ENCODE measurements at places on chromosomes 7 and 10.

DNA sequence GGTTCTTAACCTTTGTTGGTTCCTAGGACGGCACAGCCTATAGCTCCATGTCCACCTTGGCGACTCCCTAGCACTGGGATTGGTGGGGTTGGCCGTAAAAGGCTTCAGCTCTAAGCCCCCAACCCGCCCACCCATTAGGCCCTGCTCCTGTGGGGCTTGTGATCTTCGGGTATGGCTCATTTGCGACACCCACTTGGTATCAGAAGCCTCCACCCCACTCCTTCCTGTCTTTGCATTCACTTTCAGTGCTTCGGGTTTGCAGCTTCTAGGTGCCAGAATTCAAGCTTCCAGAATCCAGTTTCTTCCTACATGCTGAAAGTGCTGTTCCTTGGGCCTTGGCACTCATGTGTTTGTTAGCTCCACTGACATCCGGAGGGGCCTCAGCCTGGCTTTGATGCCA, 39.5 kb downstream of the HABP2 start:
- H3K4me1 ChIP-seq = no peaks in the 10 kb centered on the region
- H3K27me3 ChIP-seq = 0 out of 2 replicates have a peak, but pooled peaks cover 3% of the 10 kb centered on the region

GRCh38 chr10:130954326-130954905, 357.1 kb downstream of the TCERG1L start:
- H3K36me3 ChIP-seq = no peaks in the 10 kb centered on the region
- no peak for DNase-seq
- no peak overlapping the region for H3K27ac ChIP-seq

- H3K27ac ChIP-seq = no peak overlapping the region
- no peaks in the 10 kb centered on the region for H3K27me3 ChIP-seq
- no peaks in the 10 kb centered on the region for H3K36me3 ChIP-seq
- no peaks in the 10 kb centered on the region for H3K4me1 ChIP-seq
Measured at GRCh38 chr10:34506786-34507185, 308.3 kb downstream of the PARD3 start.

DNA sequence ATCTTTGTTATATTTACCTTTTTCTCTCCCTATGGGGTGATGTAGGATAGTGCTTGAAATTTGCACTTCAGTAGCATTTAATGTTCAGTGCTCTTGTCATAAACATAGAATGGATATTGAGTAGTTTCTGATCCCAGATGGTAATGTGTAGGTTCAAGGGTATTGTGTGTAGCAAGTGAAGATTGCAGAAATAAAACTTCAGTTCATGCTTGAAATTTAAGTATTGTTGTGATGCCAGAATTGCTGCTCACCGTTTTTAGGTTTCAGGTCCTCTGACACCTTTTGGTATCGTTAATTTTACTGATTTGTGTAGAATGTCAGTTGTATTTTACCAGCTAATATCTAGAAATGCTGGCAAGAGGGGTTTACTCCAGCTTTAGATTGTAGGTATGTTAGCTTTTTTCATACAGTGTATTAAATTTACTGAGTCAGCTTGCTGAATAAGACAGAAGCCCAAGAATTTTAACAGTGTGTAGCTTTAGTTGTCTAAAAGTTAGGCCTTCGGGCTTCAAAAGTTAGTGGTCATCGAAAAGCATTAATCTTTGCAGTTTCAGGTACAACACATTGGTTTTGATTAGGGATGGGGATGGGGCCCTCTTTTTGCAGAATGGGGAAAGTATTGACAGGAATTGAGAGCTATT, 1.9 kb downstream of the PTEN start:
- no peak for DNase-seq
- H3K36me3 ChIP-seq = 0 out of 2 replicates have a peak, but pooled peaks cover 3% of the 10 kb centered on the region
- H3K27me3 ChIP-seq = no peaks in the 10 kb centered on the region
- peaks cover 6% of the 10 kb centered on the region for H3K4me1 ChIP-seq
- H3K27ac ChIP-seq = peak overlapping the region; percentile 90

DNA sequence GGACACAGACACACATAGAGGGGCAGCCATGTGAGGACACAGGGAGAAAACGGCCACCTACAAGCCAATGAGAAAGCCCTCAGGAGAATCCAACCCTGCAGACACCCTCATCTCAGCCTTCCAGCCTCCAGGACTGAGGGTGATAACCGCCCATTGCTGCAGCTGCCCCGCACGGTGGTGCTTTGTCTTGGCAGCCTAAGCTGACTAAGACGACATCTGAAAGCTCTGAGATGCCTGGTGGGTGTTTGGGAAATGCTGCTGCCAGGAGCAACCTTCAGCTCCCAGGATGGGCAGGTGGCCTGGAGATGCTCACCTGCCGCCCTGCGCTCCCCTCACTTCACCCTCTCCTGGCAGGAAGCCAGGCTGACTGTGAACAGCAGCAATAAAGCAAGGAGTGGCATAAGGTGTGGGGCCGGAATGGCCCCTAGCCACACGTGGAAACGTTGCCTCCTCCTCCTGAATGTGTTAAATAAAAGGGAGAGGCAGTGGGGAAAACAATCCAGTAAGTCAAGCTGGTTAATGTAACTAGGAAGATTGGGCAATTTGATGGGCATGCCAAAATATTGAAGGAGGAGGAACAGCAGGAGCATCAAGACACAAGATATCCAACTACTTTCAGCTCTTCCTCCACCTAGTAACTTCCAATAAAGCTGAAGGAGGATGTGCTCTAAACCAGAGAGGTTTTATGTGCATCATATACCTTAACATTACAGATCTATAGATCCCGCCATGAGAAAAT, 121.5 kb downstream of the TNS3 start:
- H3K4me3 ChIP-seq = no peak overlapping the region
- no peaks in the 10 kb centered on the region for H3K4me1 ChIP-seq
- no peak overlapping the region for H3K27ac ChIP-seq

GRCh38 chr10:71201849-71202248, 10.5 kb upstream of the UNC5B start:
- no peaks in the 10 kb centered on the region for H3K36me3 ChIP-seq
- no peak for DNase-seq
- no peaks in the 10 kb centered on the region for H3K4me1 ChIP-seq
- no peak overlapping the region for H3K27ac ChIP-seq
- no peaks in the 10 kb centered on the region for H3K27me3 ChIP-seq

DNA sequence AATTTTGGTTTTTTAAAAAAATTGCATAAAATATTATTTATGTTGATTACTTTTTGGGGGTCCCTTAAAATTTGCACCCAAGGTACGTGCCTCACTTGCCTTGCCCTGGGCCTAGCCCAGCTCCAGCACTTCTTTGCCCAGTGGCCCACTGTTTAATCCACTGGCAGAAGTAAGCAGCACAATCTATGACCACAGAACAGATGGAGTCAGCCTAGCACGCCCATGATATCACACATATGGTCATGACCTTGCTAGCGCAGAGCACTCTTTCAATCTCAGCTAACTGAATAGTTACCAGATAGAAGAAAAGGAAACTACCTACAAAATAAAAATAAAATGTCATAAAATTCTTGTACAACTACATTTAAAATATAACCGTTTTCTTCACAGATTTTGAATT, 5.6 kb downstream of the OGA start:
- no peaks in the 10 kb centered on the region for H3K27me3 ChIP-seq
- no peak for DNase-seq
- H3K27ac ChIP-seq = no peak overlapping the region
- H3K4me3 ChIP-seq = 0 out of 2 replicates have a peak overlapping the region, but pooled peaks have one; percentile 2
- H3K4me1 ChIP-seq = peaks cover 6% of the 10 kb centered on the region

- H3K4me1 ChIP-seq = no peaks in the 10 kb centered on the region
- H3K27me3 ChIP-seq = 0 out of 2 replicates have a peak, but pooled peaks cover 3% of the 10 kb centered on the region
- no peak for DNase-seq
- no peak overlapping the region for H3K4me3 ChIP-seq
- H3K27ac ChIP-seq = no peak overlapping the region
- no peaks in the 10 kb centered on the region for H3K36me3 ChIP-seq
Measured at GRCh38 chr10:133230387-133231195, 574 bp downstream of the UTF1 start.

DNA sequence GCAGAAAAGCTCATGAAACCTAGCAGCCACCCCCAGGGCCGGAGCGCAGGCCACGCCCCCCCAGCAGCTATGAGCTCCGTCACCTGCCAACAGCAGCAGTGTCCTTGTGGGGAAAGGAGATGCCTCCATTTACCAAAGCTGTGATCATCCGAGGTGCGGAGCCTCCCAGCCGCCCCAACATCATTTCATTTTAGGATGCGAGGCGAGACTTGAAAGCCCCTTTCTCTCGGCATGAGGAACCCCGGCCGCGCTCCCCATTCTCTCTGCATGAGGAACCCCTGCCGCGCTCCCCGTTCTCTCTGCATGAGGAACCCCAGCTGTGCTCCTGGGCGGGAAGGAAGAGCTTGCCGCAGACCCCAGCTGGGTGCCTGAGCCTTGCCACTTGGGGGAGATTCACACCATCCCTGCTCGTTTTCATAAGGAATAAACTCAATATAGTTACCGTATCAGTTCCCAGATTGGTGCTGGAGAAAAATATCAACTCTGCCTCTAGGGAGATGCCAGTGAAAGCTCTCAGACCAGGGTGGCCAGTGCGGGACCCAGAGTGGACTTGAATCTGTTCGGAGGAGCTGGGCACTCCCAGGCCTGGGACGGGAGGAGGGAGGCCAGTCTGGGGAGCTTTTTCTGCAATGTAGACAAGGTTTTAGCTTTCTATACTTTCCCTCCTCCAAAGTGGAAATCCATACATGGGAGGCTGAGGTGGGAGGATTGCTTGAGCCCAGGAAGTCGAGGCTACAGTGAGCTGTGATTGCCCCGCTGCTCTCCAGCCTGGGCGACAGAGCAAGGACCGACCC, 35.0 kb downstream of the JAKMIP3 start:
- H3K27me3 ChIP-seq = no peaks in the 10 kb centered on the region
- no peaks in the 10 kb centered on the region for H3K36me3 ChIP-seq
- no peak for DNase-seq
- no peak overlapping the region for H3K4me3 ChIP-seq
- H3K27ac ChIP-seq = no peak overlapping the region
- no peaks in the 10 kb centered on the region for H3K4me1 ChIP-seq

GRCh38 chr7:140249036-140249806, 72.4 kb upstream of the KDM7A start:
- H3K27ac ChIP-seq = no peak overlapping the region
- H3K4me1 ChIP-seq = no peaks in the 10 kb centered on the region
- no peaks in the 10 kb centered on the region for H3K36me3 ChIP-seq

DNA sequence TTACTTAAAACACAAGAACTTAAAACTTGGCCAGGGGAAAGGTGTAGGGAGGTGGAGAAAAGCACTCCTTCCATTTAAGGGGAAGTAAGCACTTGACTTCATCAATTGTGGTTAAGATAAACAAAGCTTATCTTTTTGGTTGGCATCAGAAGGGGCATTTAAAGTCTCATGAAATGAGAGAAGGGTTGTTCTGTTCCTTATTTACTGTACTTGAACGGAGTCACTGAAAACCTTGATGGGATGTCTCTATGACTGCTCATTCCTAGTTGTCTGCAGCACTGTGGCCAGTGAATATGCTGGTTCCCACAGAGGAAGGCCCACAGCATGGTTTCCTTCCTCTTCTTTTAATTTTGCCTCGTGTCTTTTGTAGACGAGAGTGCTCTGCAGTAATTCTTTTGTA, 229.3 kb downstream of the AUTS2 start:
- H3K27ac ChIP-seq = 0 out of 2 replicates have a peak overlapping the region, but pooled peaks have one; percentile 4
- no peaks in the 10 kb centered on the region for H3K27me3 ChIP-seq
- peaks cover 33% of the 10 kb centered on the region for H3K4me1 ChIP-seq
- H3K36me3 ChIP-seq = no peaks in the 10 kb centered on the region
- H3K4me3 ChIP-seq = peak overlapping the region; percentile 30

- no peak for DNase-seq
- no peak overlapping the region for H3K4me3 ChIP-seq
- H3K27ac ChIP-seq = no peak overlapping the region
- no peaks in the 10 kb centered on the region for H3K4me1 ChIP-seq
Measured at GRCh38 chr10:74238031-74238431, 87.0 kb downstream of the ADK start.

DNA sequence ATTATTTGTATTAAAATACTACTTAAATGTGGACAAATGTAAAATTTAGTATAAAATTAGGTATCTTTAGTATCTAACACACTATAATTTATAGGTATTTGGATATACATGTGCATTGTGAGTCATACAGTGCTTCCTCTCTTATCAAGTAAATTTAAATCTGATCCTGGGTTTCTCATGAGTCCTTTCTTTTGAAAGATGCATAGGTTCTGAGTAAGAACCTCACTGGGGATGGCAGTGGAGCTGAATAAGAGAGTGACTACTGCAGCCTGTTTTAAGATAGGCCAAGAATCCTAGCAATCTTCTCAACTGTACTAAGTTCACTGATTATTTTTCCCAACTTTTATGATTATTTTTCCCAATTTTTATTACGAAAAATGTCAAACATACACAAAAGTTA, 16.2 kb downstream of the CEP55 start:
- DNase-seq = no peak
- H3K36me3 ChIP-seq = peaks cover 18% of the 10 kb centered on the region
- no peaks in the 10 kb centered on the region for H3K4me1 ChIP-seq
- no peak overlapping the region for H3K4me3 ChIP-seq

DNA sequence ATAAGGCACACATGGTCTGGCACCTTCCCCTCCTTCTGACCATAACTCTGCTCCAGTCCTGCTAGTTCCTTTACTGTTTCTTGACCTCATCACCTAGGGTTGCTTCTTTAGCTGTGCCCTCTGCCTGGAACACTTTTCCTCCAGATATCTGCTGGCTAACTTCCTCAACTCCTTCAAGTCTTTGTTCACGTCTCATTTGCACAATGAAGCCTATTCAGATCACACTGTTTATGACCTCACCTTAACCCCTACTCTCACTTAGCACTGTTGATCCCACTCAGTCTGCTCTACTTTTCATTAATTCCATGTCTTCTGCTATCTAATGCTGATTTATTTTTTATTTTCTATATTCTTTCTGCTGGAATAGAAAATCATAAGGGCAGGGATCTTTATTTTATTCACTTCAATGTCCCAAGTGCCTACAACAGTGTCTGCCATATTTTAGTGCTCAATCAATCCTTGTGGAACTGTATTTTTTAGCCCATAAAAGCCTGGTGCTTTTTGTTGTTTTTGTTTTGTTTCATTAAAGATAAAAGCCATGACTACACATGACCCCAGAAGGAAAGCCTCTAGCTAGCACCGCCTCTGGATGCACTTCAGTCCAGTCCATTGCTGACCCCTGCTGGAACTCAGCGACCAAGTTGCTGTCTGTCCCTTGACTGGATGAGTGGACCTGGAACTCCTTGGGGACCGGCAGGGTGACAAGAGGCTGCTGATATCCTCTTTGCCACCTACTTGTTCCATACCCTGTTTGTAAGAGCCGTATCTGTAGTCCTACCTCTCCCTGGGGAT, 12.3 kb downstream of the KLF14 start:
- no peak for DNase-seq
- H3K27ac ChIP-seq = no peak overlapping the region
- no peaks in the 10 kb centered on the region for H3K4me1 ChIP-seq
- no peaks in the 10 kb centered on the region for H3K27me3 ChIP-seq

- H3K4me1 ChIP-seq = no peaks in the 10 kb centered on the region
- no peak overlapping the region for H3K4me3 ChIP-seq
- H3K36me3 ChIP-seq = no peaks in the 10 kb centered on the region
- no peak for DNase-seq
Measured at GRCh38 chr10:63114031-63114814, 18.9 kb upstream of the NRBF2 start.

DNA sequence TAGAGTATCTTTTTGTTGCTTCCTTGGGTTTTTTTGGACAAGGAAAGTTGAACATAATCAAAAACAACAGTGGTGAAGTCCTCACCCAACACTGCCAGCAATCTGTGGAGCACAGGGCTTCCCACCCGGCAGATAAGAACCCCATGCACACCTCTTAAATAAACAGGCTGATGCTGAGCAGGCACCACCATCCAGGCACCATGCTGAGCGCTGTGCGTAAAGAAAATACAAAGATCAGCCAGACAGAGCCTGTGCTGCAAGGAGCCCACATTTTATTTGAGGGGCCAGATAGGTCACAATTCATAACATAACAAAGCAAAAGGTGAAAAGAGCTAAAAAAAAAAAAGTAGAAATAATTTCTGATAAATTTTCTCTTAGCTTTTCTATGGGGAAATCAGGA, 231.2 kb downstream of the PTPRN2 start:
- no peak overlapping the region for H3K27ac ChIP-seq
- H3K27me3 ChIP-seq = no peaks in the 10 kb centered on the region

- DNase-seq = no peak
- peaks cover 26% of the 10 kb centered on the region for H3K4me1 ChIP-seq
- H3K4me3 ChIP-seq = no peak overlapping the region
Measured at GRCh38 chr10:59872892-59873463, 33.4 kb downstream of the CCDC6 start.
